ENCODE measurements at places on chromosomes 5 and 9.

DNA sequence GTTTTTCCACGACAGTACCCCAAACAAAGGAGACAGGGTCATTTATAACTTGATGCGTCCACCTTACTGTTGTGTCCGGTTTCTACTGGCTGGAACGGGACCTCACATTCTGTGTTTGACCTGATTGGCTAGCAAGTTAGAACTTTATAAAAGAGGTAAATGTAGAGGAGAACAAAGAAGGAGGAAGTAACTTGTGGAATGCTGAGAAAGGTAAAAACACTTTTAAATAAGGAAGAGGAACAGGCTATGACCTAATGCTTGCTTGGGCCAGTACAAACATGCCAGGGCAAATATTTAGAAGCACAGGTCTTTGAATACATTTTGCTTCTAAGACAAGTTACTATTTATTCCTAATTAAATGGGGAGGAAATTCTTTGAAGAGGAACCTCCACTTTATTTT lies 251.6 kb downstream of the KIAA0825 start:
- DNase-seq: no peak

DNA sequence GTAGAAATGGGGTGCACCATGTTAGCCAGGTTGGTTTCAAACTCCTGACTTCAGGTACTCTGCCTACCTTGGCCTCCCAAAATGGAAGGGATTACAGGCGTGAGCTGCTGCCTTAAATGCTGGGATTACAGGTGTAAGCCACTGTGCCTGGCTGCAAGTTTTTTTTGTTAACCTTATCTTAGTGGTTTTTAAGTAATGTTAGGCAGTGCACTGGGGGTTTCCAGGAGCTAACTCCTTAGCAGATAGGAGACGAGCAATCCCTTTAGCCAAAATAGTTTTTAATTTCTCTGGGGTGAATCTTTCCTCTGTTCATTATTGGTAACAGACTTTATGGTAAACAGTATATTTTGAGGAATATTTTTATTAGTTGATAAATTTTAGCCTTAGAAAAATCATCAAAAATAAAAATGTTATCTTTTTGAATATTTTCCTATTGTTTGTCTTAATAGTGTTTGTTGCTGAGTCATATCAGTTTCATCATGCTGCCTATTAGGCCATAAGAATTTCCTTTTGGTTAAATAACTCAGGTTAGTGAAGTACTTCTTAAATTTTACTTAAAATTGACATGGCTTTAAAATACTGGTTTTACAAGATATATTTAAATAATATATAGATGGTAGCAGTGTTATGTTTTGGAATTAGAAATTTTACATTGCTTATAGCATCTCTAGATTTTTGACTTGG lies 37.9 kb downstream of the LMNB1 start:
- no peak for DNase-seq

DNA sequence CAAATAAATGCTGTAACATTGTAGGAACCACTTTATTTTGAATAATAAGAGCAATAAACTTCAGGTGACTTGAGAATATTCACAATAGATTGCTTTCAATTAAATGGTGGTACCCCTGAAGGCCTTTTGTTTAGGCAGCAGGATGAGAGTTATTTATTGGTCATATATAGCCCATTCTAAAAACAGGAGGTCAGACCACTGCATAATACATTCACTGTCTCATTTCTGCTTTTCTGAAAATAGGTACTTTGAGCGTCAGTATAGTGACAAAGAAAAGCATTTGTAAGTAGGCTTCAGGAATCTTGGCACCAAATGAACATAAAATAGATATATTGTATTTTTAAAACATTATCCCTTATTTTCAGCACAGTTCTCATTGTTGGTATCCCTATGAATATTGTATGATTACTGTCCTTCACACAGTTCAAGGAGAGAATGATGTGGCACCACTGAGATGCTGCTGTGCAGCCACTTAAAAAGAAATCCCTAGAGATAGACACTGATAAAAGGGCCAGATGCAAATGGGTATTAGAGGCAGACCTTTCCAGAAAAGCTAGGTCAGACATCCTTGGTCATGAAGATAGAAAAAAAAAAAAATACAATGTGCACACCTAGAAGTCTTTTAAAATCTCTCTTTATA lies 381.8 kb upstream of the ST8SIA4 start:
- no peak for DNase-seq

DNA sequence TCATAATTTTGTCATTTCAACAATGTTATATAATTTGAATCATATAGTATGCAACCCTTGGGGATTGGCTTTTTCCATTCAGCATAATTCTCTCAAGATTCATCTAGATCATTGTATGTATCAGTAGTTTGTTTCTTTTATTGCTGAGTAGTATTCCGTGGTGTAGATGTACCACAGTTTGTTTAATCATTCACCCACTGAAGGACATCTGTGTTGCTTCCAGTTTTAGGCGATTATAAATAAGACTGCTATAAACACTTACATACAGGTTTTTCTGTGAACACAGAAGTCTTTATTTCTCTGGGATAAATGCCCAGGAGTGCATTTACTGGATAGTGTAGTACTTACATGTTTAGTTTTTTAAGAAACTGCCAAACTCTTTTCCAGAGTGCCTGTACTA lies 374.1 kb downstream of the DEPDC1B start:
- no peak for DNase-seq

Measured in stimulated activated CD4-positive, alpha-beta T cell treated with anti-CD3 and anti-CD28 coated beads, TNF-alpha, amount 100 ng/mL, for 1 hour (primary cell).